ENCODE measurements at places on chromosomes 3 and 15. TPM values are rescaled to one million over a fixed set of nuclear protein-coding genes. Genes with fewer than 3 reads are reported as not detected.
A peak's percentile ranks its signal among the peaks of the same experiment; 100 is the strongest.

GRCh38 chr15:47754312-47754711 lies 37.0 kb downstream of the SEMA6D start:
- no peak for DNase-seq

- no peaks in the 10 kb centered on the region for H3K4me1 ChIP-seq
- H3K27me3 ChIP-seq, result no peaks in the 10 kb centered on the region
- H3K36me3 ChIP-seq, result no peaks in the 10 kb centered on the region
- H3K27ac ChIP-seq, result no peak overlapping the region
Measured at GRCh38 chr3:108804966-108805365, 17.6 kb upstream of the TRAT1 start.

The LMCD1 gene
- total RNA-seq, result 340 TPM

DNA sequence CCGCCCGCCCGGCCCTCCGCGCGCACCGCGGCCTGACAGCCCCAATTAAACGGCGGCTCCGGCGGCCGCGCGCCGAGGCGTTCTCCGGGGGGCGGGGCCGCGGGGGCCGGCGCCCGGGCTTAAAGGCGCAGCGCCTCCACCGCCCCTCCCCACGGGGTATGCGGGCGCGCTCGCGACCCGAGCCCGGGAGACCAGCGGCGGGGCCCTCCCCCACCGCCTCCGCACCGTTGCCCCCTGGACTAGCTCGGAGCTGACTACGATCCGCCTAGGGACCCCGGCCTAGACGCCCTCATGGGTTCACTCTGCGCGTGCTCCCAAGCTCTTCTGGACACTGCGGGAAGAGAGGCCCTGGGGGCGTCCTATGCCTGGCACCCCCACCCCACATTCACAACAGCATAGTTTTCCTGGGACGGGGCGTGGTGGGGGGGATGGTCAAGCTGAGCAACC lies at the start of gene DUSP7:
Gene DUSP7 (minus strand): TSS at position 51 of the 447 bp plus-strand sequence. CDS start 205 bp downstream, outside the sequence.
- H3K4me1 ChIP-seq, result peaks cover 37% of the 10 kb centered on the region
- no peaks in the 10 kb centered on the region for H3K27me3 ChIP-seq
- H3K27ac ChIP-seq, result peak within 1 kb of the TSS; percentile 86

DNA sequence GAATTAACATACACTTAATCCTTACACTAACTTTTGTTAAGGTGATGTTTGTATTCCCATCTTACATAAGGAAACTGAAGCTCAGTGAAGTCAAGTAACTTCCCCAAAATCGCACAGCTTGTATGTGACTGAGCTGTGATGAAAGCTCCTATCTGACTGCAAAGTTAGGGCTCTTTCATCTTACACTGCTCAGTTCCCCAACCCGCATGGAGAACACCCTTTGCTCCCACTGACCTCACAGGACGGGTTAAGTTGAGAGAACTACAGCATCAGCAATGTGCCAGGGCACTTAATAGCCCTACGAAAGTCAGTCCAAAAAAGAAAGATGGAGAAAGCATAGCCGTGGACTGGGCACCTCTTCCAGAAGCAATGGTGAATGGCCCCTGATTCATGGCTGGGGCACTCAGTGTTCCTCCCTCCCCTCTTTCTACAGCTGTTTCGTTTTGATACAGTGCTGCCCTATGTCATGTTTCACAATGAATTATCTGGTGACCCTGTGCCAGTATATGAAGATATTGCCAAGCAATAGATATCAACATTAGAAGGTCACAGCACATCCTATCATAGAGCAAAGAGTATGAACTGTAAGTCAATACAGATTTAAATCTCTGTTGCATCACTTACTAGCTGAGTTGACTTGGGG lies 38.0 kb downstream of the CADPS start:
- DNase-seq, result no peak
- H3K4me1 ChIP-seq, result no peaks in the 10 kb centered on the region
- H3K27me3 ChIP-seq, result no peaks in the 10 kb centered on the region

The ERC2 gene
- total RNA-seq, result 0.15 TPM

- H3K36me3 ChIP-seq, result no peaks in the 10 kb centered on the region
- peaks cover 49% of the 10 kb centered on the region for H3K4me1 ChIP-seq
- peak; percentile 81 for DNase-seq
- no peaks in the 10 kb centered on the region for H3K27me3 ChIP-seq
- H3K27ac ChIP-seq, result peak within 1 kb of the TSS; percentile 74
- H3K4me3 ChIP-seq, result peak within 1 kb of the TSS; percentile 45
Measured at GRCh38 chr15:86079508-86080266, at the start of gene AGBL1. Gene AGBL1 (plus strand): TSS chr15:86079871.

DNA sequence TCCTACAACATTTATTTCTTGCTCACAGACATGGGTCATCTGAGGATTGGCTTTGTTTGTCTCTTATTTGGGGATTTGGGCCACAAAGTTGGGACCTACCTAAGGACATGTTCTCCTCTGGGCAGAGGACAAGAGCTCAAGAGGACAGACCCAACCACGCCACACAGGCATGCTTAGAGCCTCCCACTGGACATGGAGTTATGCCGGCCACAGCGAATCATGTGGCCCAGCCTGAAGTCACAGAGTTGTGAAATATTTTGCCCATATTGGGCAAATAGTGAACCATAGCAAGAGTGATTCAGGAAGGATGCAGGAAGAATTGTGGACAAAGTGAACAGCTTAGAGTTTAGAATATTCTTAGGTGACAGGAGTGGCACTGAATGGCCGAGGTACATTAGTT lies 9.9 kb downstream of the TRAK1 start:
- peaks cover 13% of the 10 kb centered on the region for H3K36me3 ChIP-seq
- H3K27me3 ChIP-seq, result no peaks in the 10 kb centered on the region
- DNase-seq, result peak; percentile 71

- H3K4me3 ChIP-seq, result no peak overlapping the region
- no peaks in the 10 kb centered on the region for H3K27me3 ChIP-seq
- H3K27ac ChIP-seq, result no peak overlapping the region
- H3K4me1 ChIP-seq, result no peaks in the 10 kb centered on the region
- no peak for DNase-seq
- H3K36me3 ChIP-seq, result no peaks in the 10 kb centered on the region
Measured at GRCh38 chr3:11769704-11770476, 76.8 kb downstream of the TAMM41 start.

- H3K36me3 ChIP-seq, result peaks cover 55% of the 10 kb centered on the region
- H3K27ac ChIP-seq, result no peak overlapping the region
Measured at GRCh38 chr3:120601554-120601953, 5.4 kb downstream of the NDUFB4 start.

The LRRIQ4 gene
- total RNA-seq, result not detected

- no peaks in the 10 kb centered on the region for H3K27me3 ChIP-seq
- DNase-seq, result no peak
- H3K27ac ChIP-seq, result no peak overlapping the region
- H3K4me3 ChIP-seq, result no peak overlapping the region
- H3K4me1 ChIP-seq, result peaks cover 23% of the 10 kb centered on the region
Measured at GRCh38 chr3:136675150-136675858, 76.9 kb downstream of the STAG1 start.

Measured in psoas muscle (tissue), 8 donors.